Retina (tissue), 1 donor: ENCODE measurements at places on chromosomes 12 and 14.

GRCh38 chr14:52706286-52706685, 714 bp upstream of the PSMC6 start:
- DNase-seq: no peak

DNA sequence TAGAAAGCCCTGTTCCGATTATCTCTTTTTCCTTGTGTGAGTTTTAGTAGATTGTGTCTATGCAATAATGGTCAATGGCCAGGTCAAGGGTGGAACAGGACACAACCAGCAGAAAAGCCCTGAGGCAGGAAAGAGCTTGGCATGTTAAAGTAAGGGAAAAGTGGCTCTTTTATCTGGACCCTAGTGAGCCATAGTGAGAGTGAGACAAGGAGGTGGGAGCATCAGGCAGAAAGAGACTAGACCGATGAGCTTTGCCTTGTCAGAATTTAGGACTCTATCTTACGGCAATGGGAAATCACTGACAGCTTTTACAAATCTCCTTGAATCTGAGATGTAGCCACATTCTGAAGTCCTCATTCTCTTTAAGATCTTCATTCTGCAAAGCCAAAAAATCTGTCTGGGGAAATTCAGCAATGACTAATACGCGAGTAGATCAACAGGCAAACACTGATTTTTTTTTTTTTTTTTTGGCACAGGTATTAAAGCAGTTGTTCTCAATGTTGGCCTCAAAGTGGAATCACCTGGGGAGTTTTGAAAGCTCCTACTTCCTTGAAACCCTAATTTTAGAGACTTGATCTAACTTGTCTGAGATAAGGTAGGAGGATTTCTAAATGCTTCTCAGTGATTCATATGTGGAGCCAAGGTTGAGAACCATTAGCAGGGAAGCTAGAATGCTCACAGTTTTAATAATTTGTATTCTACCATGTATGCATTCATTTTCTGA, 33.9 kb downstream of the TMEM19 start:
- DNase-seq: no peak

- no peak for DNase-seq
Measured at GRCh38 chr12:57461276-57461916, 1.8 kb downstream of the GLI1 start.

- no peak for DNase-seq
Measured at GRCh38 chr14:103353362-103353761, 19.3 kb downstream of the EIF5 start.

- DNase-seq: no peak
Measured at GRCh38 chr12:46908936-46909635, 83.3 kb upstream of the SLC38A4 start.

DNA sequence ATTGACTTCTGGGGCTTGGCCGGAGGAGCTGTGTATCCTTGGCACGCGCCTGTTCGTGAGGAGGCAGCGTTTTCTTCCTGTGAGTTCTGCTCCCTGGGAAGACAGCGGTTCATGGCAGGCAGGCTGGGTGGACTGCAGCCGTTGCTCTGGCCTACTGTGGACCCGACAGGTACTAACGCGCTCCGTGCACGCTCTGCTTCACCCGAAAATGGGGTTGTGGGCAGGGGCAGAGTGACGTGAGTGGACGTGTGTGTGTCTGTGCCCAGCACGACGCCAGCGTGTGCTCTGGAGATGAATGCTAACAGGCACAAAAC, 179.1 kb downstream of the KIF26A start:
- DNase-seq: no peak

GRCh38 chr12:67617629-67618028, 30.9 kb upstream of the DYRK2 start:
- no peak for DNase-seq

- DNase-seq: no peak
Measured at GRCh38 chr12:53093777-53094393, 3.6 kb upstream of the IGFBP6 start.

DNA sequence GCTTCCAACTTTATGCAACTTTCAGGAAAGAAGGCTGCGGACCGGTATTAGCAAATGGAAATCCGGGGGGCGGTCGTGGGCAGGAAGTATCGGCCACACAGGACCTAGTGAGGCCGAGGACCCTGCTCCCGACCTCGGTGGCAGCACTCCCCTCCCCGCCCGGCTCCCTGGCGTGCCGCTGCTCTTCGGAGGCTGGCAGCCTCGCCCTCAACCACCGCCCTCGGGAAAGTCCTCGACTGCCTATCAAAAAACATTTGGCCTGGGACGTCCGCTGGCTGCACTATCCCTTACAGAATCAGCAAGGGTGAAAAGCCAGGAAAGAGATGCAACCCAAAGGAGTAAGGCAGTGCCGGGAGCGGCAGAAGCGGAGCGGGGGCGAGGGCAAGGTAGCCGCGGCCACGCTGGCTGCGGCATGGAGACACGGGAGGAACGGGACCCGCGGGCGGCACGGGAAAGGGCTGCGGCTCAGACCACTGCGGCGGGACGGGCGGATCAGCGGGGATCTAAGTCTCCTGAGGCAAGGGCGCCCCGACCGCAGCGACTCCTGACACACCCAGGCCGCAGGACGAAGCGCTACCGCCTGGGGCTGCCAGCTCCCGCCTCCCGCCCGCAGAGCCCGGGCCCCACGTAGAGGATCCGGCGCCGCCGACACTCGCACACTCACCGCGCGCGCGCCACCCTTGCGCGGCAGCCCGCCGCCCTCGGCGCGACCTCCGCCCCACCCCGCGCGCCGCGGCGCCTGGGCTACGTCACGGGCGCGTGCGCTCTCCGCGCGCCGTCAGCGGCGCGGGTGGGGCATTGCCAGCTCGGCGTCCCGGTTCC, at the start of the genes BBOF1 and ENTPD5:
Gene BBOF1, plus strand, starts transcription at position 764 of the 822 bp plus-strand sequence. CDS start 130 bp downstream, outside the sequence.
Gene ENTPD5, minus strand, starts transcription at position 703 of the 822 bp plus-strand sequence. CDS start 31,186 bp downstream, outside the sequence.
- DNase-seq: peak; percentile 90

DNA sequence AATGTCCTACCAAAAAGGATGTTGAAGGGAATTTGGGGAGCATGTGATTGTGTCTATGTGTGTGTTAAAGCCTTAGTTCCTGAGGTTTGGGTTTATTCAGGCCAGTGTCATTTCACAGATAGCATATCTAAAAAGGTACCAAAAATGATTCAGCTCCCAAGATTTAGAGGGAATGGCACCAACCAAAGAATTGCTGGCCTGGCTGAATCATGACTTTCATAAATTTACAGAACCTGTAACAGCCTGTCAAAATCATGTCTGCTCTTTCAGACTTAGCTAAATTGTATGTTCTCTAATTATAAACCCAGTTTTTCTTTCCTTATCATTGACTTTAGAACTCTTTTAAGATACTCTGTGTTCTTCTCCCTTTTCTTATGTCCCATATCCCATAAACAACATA, 231.5 kb downstream of the NUBPL start:
- DNase-seq: no peak

DNA sequence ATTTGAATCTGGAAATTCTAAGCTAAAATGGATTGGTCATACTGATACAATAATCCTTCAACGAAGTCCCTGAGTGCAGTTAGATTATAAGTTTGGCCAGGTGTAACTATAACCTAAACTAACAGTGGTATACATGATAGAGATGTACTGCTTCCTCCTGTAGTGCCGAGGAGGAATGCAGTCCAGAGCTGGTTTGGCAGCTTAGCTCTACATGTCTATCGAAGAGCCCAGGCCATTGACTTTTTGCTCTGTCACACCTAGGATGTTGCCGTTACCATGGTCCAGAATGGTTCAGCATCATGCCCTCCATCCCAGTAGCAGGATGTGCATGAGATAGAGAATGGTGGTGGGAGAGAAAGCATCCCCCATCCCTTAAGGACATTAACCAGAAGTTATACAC, 318.1 kb downstream of the ZFP36L1 start:
- no peak for DNase-seq

GRCh38 chr14:55734731-55735130, 154.7 kb downstream of the KTN1 start:
- DNase-seq: no peak

- no peak for DNase-seq
Measured at GRCh38 chr12:89768586-89769482, 60.2 kb upstream of the ATP2B1 start.

DNA sequence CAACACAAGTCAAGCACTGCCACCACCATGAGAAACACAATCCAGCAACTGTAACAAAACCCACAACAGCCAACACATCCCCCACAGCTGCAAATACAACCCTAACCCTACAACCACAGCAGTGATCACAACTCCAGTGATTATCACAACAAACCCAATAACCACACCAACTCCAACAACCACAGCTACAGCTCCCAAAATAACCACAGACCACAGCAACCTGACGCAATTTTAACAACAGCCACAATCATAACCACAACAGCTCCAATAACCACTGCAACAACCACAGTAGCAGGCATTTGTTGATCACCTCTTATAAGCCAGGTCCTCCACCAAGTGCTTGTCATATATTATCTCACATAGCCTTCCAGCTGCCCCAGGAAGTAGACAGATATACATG, 42.2 kb upstream of the FAM181A start:
- no peak for DNase-seq

DNA sequence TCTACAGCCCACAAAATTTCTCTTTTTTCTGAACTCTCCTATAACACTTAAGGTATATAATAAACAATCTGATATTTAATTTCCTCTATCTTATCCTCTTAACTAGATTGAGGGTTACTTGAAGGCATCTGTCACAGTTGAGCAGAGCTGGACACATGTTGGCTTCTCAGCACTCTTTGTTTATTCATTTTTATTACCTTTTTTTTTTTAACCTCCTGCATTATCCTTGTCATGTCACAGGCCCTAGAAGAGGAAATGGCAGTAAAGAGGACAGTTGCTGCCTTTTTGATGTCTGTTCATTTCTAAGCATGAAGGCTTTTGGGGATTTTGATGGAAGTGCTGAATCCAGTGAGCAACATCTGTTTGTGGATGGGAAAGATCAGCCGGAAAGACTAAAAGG, 32.5 kb upstream of the EVL start:
- no peak for DNase-seq

DNA sequence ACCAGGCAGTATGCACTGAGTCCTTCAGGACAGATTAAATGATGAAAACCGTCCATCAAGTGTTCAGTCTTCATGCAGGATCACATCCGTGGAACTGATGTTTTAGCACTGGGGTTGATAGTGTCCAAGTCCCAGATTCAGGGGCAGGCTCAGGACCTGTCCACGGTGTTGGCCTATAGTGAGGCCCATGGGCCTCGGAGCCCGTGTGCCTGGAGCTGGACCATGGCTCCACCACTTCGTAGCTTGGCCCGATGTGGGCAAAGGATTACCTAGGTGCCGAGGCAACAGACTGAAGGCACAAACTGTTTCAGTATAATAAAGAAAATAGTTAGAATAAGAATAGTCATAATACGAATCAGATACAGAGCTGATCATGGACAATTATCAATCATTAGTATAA, 41.8 kb downstream of the DDX51 start:
- DNase-seq: no peak

DNA sequence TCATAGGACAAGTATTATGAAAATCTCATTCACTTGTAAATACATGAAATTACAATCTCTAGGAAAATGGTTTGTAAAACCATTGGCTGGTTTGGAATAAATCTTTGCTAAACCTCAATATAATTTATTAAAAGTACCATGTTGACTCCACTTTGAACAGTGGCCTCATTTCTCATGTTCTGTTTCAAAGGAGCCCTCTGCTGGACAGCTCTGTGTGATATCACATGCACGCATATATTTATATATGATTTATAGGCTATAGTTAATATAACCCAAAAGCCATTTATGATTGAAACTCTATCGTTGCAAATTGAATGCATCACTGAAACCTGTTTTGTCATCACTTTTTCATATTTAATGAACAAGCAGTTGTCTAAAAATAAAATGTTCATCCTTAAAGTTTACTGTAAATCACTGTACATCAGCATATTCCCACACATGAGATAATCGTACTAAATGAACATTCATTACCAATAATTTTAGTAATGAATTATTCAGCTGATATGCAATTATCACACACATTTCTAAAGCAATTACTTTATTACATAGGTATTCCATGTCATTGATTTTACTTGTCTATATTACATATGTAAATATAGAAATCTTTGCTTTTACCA, 493.8 kb downstream of the NPAS3 start:
- DNase-seq: no peak

- peak; percentile 76 for DNase-seq
Measured at GRCh38 chr12:55619354-55620138, 17.1 kb upstream of the OR10P1 start.

GRCh38 chr12:104712477-104712876, 245.6 kb downstream of the SLC41A2 start:
- no peak for DNase-seq

DNA sequence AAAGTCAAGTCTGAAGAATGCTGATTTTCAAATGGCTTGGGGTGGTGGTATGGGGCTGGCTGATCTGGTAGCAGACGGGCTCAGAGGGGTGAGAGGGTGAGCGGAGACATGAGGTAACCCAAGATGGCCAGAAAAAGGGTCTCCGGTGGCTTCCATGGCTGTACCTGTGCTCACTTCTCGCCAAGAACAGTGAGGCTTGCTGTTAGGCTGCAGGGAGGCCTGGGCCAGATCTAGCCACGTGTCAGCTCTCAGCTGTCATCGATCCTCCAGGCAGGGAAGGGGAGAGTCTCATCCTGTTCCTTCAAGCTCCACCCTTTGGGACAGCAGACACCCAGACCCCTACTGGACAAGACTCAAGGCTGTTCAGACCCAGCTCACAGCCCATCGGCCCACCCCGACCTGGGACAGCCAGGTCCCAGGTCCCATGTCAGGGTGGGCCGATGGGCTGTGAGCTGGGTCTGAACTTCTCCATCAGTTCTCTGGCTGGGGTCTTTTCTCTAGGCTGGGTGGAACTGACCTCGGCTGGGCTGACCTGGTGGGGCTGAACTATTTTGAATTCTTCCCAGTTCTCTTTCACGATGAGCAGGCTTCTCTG, 9.0 kb downstream of the LRTM2 start:
- peak; percentile 6 for DNase-seq

GRCh38 chr14:32472512-32473463, 143.7 kb downstream of the AKAP6 start:
- DNase-seq: no peak

GRCh38 chr12:118135788-118136558, at the start of gene PEBP1:
Gene PEBP1, plus strand, starts transcription at chr12:118136124. Its CDS starts 86 bp downstream, at chr12:118136210.
- peak; percentile 96 for DNase-seq

DNA sequence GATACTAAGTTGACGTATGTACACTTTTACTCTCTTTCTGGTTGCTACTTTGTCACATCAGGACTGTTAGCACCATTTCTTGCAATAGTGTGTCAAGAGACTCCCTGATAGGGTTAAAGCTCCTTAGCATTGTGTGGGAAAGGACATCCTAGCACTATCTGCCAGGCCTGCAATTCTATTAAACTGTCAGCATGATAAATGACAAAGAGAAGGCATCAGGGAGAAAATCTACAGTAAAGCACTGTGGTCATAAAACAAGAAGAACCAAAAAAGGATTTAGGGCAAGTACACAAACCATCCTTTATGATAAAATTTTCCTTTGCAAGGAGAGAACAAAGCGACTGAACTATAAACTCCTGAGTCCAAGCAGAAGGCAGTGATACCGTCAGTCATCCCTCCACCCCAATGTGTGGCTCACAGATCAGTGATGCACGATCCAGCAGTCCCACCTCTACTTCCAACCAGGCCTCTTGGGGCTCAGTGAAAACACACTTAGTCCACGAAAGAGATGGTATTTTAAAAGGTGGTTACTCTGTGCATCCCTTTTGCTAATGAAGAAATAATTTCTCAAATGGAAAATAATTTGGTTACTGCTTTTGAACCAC, 31.4 kb upstream of the SLC35F4 start:
- no peak for DNase-seq

- DNase-seq: no peak
Measured at GRCh38 chr12:26978801-26979200, 35.4 kb downstream of the TM7SF3 start.
